ENCODE measurements at places on chromosomes 1 and 21. TPM values are rescaled to one million over a fixed set of nuclear protein-coding genes. Genes with fewer than 3 reads are reported as not detected.
A peak's percentile ranks its signal among the peaks of the same experiment; 100 is the strongest.

DNA sequence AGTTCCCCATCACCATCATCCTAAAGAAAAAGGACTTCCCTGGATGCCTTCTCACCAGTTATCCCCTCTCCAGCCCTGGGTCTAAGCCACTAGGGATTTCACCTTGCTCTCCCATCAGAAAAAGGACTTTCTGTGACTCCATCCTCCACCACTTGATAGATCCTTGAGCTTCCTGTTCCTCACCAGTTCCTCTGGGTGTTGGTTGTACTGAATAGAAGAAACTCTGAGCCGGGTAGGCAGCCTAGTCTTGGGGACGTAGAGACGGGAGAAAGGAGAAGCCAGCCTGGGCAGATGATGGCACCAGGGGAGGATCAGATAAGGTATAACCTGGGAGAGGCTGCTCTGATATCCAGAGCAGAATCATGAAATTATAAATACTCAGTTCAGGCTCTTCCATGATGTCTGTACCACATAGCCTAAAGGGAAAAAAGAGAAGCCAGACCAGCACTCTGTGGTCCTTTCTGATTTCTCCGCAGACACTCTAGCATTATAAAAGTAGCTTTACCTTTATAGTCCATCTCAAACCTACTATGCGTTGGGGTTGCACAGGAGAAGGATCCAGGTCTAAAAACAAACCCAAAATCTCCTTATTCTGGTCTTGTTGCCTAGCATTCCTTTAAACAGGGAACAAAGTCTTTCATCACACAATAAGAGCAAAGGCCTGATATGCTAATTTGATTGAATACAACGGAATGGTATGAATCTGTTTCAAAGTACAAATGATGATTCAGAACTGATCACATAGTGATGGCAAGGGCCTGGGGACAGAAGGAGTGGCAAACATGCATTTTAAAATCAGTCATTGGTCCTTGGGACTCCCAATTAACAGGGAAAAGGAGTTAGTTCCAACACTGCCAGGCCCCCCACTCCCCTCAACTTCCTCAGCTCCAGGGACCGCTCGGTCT, 1.2 kb upstream of the CD34 start:
- no peak for DNase-seq

DNA sequence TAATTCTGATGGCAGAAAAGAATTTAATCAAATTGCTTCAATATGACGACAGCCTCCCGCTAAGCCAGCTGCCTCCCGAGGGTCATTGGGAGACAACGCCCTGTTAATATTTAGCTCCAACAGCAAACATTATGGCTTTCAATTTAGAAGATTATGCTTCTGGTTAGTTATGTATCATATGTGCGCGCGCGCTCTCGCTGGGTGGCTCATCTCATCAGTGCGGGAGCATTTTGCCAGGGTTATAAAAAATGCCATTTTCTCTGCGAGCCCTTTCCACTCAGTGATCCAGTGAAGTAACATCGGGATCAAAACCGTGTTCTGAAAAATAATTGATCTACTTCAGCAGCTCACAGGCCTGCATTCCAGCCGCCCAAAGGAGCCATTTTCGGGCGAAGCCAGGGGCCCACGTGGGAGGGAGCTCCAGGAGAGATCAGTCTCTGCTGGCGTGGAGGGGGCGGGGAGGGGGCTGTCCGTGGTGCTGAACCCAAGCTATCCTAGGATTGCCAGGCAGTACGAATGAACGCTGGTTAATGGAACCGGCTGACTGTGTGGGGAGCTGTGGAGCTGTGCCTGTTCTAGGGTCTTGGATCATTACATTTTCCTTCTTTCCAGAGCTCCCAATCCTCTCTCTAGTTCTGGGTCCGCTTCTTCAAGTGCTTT, 219.1 kb upstream of the ZC3H12A start:
- no peak for DNase-seq

The OR2L8 gene
- total RNA-seq: not detected

GRCh38 chr1:44467566-44467965, 62.5 kb downstream of the RNF220 start:
- DNase-seq: no peak

GRCh38 chr21:14084068-14084501, 126.7 kb downstream of the LIPI start:
- DNase-seq: no peak

DNA sequence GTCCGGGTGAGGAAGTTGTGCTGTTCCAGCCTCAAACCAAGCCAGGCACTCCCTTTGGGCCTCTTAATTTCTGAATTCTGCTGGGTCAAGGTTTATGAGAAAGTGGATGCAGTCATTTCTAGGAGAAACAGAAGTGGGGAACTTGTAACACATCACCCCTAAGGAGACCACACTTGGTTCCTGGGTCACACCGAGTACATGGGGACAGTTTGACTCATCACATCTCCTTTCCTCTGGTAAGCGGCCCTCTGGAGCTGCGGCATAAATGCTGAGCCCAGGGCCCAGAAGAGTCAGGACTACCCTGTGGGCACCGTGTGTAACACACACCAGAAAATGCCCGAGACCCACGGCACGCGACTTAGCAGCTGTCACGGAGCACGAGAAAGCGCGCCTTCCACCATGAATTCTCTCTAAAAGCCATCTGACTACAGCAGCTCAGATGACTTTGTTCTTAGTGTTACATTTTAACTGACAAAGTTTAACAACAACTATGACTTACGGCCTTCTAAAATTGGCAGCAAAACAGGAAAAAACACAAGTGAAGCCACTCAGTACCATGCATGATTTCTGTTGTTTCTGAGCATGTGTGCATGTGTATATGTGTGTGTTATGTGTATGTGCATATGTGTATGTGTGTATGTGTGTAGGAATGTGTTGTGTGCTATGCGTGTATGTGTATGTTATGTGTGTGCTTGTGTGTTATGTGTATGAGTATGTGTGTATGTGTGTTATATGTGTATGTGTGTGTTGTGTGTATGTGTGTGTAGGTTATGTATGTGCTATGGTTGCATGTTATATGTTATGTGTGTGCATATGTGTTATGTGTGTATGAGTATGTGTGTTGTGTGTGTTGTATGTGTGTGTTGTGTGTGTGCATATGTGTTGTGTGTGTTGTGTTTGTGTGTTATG, 50.8 kb downstream of the TOMM20 start:
- DNase-seq: peak; percentile 63

The VCAM1 gene
- 5.5 TPM for total RNA-seq
